ENCODE measurements at places on chromosomes 6 and 20.

DNA sequence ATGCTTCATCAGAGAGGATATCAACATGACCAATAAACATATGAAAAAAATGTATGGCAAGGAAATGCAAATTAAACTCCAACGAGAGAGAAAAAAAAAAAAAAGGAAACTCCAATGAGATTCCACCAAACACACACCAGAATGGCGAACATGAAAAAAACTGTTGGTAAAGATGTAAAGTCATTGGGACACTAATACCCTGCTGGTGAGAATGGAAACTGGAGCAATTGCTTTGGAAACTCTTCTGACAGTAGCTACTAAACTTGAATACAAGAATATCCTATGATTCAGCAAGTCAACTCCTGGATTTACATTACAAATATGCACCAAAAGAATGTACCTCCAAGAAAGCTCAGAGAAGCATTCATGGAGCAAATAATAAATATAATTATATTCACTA, 260.7 kb upstream of the ECI2 start:
- no peak for DNase-seq

GRCh38 chr6:5811997-5812396, 194.7 kb downstream of the NRN1 start:
- DNase-seq, result no peak

GRCh38 chr6:109182578-109182977, 87.3 kb downstream of the CEP57L1 start:
- no peak for DNase-seq

GRCh38 chr6:146741609-146742008, 142.8 kb downstream of the ADGB start:
- DNase-seq, result no peak
